ENCODE measurements at places on chromosomes 2 and 18. TPM values are rescaled to one million over a fixed set of nuclear protein-coding genes. Genes with fewer than 3 reads are reported as not detected.
A peak's percentile ranks its signal among the peaks of the same experiment; 100 is the strongest.

GRCh38 chr2:3291750-3292149, 85.9 kb downstream of the EIPR1 start:
- no peak for DNase-seq

GRCh38 chr2:240651185-240651584, 25.9 kb downstream of the GPR35 start:
- DNase-seq: no peak

GRCh38 chr2:160474319-160474645, 19.3 kb downstream of the RBMS1 start:
- no peak for DNase-seq

- no peak for DNase-seq
These were observed 66.0 kb upstream of the ST3GAL5 start for GRCh38 chr2:85954590-85955458.

DNA sequence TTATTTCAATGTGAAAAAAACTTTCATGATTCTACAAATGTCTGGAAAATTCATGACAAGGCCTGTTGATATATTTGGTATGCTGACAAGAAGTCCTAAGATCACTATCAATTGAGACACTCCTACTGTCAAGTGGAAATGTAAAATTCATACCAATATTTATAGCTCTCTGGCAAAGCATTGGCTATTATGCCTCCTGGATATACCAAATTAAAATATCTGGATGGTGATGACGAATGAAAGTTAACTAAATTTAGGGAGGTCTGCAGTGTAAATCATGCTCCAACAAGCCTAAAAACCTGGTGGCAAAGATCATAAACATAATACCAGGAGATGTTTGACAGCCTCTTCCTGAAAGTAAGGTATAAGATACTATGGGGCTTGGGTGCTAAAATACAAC, 41.1 kb upstream of the TCF4 start:
- DNase-seq: no peak

DNA sequence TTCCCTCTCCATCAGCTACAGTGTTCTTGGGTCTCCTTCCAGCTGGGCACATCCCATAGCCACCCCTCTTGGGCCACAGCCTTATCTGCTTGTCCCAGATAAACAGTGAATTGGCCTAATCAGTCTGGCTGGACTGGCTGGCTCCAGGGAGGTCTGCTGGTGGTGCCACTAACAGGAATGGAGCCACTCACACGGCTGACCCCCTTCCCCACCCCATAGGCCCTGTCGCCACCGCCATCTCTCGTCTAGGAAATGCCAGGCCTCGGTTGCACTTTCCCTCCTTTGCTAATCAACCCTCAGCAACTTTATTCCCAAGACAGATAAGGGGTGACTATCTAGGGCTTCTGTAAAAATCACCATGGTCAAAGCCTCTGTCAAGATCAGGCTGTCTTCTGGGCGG, 23.0 kb upstream of the TNP1 start:
- no peak for DNase-seq

GRCh38 chr2:3780477-3781402, 77.4 kb downstream of the DCDC2C start:
- DNase-seq: peak; percentile 89

DNA sequence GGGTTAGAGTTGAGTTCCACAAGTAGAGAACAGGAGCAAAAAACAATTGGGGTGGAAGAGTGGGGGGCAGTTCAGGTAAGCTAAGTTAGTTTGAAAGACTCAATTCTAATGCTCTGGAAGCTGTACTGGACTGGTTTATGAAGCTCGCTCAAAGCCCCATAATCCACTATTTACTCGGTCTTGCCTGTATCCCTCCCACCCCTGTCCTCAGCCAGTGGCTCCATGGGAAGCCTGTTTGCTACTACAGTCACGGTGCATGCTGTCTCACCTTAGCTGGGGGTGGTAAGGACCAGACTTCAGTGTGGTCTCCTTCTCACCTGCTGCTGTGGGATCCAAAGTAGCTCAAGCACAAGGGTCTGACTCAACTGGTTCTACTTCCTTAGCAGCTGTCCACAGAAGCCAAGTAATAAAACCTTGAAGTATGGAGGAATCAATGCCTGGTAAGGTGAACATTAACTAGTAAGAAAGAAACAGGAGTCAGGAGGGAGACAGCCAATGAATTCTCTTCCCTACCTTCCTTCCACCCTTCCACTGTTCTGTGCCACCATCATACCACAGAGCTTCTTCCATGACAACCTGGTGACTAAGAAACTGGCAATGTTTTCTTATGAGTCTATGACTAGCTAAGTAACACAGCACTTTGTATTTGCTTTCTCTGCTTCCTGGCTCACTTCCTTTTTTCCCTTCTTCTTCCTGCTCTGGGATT, 230.8 kb downstream of the SRBD1 start:
- no peak for DNase-seq

DNA sequence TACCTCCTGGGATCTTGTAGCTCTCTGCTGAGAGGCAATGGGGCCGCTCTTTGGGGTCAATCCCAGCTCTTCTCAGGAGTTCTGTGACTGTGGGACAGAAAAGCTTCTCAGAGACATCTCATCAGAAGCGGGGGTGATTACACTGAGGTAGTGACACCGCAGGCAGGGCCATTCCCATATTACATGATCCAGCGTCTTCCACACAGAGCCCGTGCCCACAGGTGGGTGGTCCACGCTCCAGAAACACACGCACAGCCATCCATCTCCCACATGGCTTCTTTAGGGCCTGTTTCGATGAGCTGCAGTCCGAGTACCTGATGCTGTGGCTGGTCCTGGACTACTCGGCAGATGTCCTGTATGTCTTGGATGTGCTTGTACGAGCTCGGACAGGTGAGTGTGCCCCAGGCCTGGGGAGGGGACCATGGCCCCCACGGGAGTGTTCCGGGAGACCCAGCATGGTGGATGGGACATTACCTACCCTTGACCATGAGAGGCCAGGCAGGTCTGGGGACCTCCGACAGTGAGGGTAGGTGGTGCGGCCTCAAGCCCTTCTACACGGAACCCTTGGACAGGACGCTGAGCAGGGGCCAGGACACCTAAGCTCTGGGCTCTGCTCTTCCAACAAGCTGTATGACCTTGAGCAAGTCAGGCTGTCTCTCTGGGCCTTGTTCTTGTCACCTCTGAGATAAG, 45.5 kb downstream of the CNGA3 start:
- no peak for DNase-seq

GRCh38 chr2:74743039-74743438, 89.0 kb downstream of the SEMA4F start:
- no peak for DNase-seq

GRCh38 chr2:11389551-11390398, 45.3 kb upstream of the ROCK2 start:
- no peak for DNase-seq

DNA sequence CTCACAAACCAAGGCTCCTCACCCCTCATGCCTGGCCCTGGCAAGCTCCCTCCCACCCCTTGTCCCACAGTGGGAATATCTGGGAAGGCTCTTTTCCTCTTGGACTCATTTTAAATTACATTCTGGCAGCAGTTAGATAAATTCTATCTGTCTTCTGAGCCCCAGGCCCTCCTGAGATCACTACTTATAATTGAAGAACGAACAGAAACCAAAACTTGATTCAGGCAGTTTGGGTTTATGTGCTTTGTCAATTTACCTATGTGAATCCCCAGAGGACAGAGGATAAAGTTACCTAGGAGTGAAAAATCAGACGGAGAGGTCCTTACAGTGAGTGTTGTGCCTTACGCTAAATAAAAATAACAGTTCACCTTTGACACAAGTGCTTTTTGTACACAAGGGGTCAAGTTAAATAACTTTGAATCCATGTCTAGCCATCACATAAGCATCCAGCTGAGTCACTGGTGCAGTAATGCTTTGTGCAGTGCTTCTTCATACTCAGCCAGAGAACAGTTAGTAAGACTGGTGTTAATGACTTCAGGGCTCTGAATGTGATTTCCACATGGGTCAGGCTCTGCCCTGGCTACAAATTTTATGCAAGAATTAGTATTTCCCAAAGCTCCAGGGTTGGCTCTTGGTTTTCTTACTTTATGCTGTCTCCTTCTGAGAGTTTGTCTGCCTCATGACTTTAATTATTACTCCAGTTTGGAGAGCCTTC, 329.3 kb downstream of the INSIG2 start:
- no peak for DNase-seq

DNA sequence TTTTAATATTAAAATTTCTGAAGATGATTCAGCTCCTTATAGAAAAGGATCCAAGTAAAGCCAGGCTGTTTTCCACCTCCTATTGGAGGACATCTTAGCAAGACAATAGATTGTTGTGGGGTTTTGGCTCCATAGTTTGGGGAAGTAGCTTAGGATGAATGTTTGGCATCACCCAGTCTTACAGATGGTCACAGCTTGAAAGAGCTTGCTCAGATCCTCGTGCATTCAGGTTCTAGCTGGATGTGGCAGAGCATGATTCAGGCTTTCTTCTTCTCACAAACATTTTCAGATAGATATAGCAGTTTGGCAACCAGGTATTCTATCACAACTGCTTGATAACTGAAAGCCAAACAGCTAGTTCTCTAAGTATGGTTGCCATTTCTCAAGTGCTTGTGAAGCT, 23.6 kb upstream of the PDCL3 start:
- no peak for DNase-seq

DNA sequence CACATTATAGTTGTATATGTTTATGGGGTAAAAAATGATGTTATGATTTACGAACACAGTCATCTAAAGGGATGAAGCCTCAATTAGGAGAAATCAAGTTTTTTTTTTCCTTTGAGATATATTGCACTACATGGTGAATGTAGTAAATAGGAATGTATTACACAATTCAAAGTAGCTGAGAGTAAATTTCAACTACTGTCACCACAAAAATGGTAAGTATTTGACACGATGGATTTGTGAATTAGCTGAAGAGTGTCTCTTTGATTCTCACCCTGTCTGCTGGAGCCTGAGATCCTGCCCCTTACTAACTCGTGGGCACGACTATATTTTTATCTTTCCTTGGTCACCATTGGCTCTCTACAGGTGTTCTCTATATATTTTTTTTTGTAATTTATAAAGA, 540.4 kb upstream of the DSEL start:
- DNase-seq: no peak

The TANC1 gene
- 34.6 TPM for total RNA-seq

DNA sequence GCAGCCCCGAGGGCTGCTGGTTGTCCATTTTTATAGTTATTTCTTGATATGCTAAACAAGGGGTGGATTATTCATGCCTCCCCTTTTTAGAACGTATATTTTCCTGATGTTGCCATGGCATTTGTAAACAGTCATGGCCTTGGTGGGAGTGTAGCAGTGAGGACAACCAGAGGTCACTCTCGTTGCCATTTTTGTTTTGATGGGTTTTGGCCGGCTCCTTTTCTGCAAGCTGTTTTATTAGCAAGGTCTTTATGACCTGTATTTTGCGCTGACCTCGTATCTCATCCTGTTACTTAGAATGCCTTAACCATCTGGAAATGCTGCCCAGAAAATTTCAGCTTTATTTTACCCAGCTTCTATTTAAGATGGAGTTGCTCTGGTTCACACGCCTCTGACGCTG, 825.8 kb upstream of the CDH2 start:
- DNase-seq: peak; percentile 9

- no peak for DNase-seq
These were observed 72.1 kb upstream of the NOSTRIN start for GRCh38 chr2:168730344-168730743.

DNA sequence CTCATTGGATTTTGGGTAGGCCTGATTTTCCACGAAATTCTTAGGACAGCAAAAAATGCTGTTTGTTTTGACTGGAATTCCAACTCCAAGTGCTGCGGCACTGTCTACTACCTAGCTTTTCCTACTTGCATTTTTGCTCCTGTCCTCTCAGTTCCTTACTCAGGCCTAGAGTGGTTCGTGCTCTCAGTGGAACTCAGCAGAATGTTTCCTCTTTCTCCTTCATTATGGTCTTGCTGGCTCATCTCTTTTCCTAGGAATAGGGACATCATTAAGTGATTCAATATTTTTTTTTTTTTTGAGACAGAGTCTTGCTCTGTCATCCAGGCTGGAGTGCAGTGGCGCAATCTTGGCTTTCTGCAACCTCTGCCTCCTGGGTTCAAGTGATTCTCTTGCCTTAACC, 37.9 kb downstream of the GEMIN6 start:
- no peak for DNase-seq

GRCh38 chr2:59868981-59869380, 684.5 kb downstream of the BCL11A start:
- DNase-seq: no peak

The SULT1C4 gene
- not detected for total RNA-seq

GRCh38 chr2:232329716-232330067, 48.9 kb upstream of the ALPP start:
- DNase-seq: no peak

- DNase-seq: no peak
These were observed 275.1 kb upstream of the PKDCC start for GRCh38 chr2:41772697-41773096.

GRCh38 chr18:6370886-6371635, 43.6 kb downstream of the L3MBTL4 start:
- DNase-seq: no peak

GRCh38 chr18:46485675-46486194, 171.3 kb downstream of the LOXHD1 start:
- no peak for DNase-seq

DNA sequence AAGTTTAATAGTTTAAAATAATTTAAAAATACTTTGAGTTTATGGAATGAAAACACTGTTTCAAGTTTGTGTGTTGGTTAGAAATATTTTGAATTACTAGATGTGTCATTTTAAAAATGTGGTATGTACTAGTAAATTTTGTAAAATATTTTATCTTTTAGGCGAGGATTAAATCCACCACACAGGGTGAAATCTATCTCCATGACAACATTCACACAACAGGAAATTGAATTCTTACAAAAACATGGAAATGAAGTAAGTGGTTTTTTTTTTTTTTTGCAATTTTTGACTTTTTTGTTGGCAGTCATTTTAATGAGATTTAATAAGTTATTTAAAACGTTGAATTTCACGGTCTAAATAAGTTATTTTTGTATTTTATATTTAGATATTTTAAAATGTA, 19.4 kb downstream of the AGFG1 start:
- no peak for DNase-seq

GRCh38 chr18:74551936-74552555, 17.7 kb downstream of the CNDP1 start:
- DNase-seq: peak; percentile 87

The TEX44 gene
- not detected for total RNA-seq

- no peak for DNase-seq
These were observed 75.2 kb downstream of the DPP4 start for GRCh38 chr2:161998857-161999256.

GRCh38 chr2:96556441-96557330, 20.1 kb downstream of the ARID5A start:
- no peak for DNase-seq

The UPP2 gene
- not detected for total RNA-seq

The SCN9A gene
- total RNA-seq: 0.27 TPM

DNA sequence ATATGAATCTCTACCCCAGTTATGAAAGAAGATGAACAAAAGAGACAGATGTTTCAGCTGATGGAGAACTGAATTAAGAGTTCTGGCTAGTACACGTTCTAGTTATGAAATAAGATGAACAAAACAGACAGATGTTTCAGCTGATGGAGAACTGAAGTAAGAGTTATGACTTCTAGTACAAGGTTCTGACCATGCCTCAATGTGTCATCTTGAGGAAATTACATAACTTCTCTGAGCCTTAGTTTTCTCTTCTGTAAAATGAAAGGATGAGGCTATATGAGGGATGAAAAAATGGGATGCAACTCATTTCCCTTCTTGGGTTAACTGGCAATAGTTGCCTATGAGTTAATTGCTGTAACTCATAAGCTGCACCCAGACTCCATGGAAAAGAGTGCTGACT, 92.9 kb upstream of the WDR75 start:
- DNase-seq: no peak

The ADD2 gene
- total RNA-seq: 5.2 TPM

All from SK-MEL-5 (cell line).